Vagina (tissue), 2 donors: ENCODE measurements at places on chromosomes 3 and 15. TPM values are rescaled to one million over a fixed set of nuclear protein-coding genes. Genes with fewer than 3 reads are reported as not detected.
A peak's percentile ranks its signal among the peaks of the same experiment; 100 is the strongest.

RBP2 gene
- total RNA-seq = not detected

INSYN1 gene
- total RNA-seq = 5.6 TPM

C3orf62 gene
- total RNA-seq = 17.9 TPM

CLDN11 gene
- total RNA-seq = 136 TPM

GPR62 gene
- not detected for total RNA-seq

OCA2 gene
- total RNA-seq = 0.25 TPM

WNT5A gene
- total RNA-seq = 52.3 TPM

DNA sequence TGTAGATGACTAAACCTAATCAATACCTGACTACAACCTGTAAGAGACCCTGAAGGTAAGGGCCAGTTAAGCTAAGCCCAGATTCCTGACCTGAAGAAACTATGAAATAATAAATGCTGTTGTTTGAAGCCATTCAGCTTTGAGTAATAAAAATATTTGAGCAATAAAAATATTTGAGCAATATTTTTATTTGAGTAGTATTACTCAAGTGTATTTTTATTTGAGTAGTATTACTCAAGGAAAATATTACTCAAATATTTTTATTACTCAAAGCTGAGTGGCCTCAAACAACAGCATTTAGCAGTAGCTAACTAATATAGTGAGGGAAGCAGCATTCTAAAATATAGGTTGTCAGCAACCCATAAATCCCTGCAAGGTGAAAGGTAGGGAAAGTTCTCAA is 143.8 kb upstream of the RARB start:
- no peak for DNase-seq
- no peak overlapping the region for H3K4me3 ChIP-seq
- no peaks in the 10 kb centered on the region for H3K4me1 ChIP-seq
- no peaks in the 10 kb centered on the region for H3K27me3 ChIP-seq

DNA sequence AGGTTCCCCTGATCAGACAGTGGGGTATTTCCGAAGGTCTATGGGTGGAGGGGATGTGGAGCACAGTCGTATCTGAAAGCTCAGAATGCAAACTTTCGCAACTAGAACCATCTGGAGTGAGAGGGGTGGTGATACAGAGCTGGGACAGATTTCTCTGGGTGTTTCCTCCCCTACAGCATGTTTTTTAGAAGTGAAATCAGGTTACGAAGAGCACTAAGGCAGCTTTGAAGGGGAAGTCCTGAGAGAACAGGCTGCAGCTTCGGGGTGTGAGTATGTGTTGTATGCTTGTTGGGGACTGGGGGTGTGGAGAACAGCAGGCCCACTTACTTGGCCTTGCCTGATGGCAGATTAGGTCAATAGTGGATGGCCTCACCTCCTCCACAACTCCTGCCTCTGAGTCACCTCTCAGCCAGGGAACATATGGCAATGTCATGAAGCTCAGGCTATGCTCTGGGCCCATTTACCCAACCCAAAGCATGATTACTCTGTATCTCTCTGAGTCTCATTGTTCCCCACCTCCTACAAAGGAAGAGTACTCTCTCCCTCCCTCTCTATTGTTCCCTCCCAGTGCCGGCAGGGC is 107.2 kb upstream of the RASGRP1 start:
- no peaks in the 10 kb centered on the region for H3K4me1 ChIP-seq
- no peaks in the 10 kb centered on the region for H3K36me3 ChIP-seq
- no peak overlapping the region for H3K4me3 ChIP-seq
- H3K27ac ChIP-seq = no peak overlapping the region
- DNase-seq = no peak

DNA sequence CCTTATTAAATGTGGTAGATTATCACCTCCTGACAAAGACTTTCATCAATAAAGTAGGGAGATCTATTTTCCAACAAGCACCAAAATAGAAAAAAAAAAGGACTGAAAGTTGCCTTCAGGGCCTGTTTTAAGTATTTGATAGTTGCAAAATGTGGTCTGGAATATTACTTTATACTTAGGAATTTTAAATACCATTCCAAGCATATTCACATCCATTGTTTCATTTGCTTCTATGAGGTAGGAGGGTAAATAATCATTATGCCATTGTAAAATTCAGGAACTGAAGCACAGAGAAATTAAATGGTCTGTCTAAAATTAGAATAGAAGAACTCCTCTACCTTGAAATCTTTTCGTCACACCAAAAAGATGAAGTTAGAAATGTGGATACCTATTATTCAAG is 110.0 kb downstream of the TMCC1 start:
- no peak overlapping the region for H3K27ac ChIP-seq
- no peaks in the 10 kb centered on the region for H3K36me3 ChIP-seq
- DNase-seq = no peak
- H3K27me3 ChIP-seq = no peaks in the 10 kb centered on the region

DNA sequence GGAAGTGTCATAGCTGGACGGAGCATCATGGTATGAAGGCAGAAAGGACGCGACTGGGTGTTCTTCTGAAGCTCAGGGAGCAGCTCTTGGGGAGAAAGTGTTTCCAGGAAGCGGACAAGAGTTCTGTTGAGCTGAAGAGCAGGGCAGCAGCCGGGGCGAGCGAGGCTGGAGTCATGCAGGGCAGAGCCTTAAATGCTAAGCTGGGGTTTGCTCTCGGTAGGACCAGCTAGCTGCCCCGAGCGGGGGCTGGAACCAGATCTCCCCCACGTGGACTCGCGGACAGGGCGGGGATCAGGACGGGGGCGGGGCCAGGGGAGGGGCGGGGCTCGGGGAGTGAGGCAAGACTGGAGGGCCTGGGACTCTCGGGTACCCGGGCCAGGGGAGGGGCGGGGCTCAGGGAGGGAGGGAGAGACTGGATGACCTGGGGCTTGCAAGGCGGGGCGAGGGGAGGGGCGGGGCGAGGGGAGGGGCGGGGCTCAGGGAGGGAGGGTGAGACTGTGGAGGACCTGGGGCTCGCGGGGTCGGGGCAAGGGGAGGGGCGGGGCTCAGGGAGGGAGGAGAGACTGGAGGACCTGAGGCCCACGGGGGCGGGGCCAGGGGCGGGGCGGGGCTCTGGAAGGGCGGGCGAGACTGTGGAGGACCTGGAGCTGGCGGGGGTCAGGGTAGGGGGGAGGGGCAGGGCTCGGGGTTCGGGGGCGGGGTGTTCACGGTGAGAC is 461 bp upstream of the FAH start:
- no peaks in the 10 kb centered on the region for H3K36me3 ChIP-seq
- peak; percentile 99 for DNase-seq
- peak overlapping the region; percentile 91 for H3K4me3 ChIP-seq

- H3K27me3 ChIP-seq = no peaks in the 10 kb centered on the region
- no peak overlapping the region for H3K4me3 ChIP-seq
- no peak overlapping the region for H3K27ac ChIP-seq
- H3K36me3 ChIP-seq = no peaks in the 10 kb centered on the region
- no peak for DNase-seq
Measured at GRCh38 chr3:176974279-176974678, 223.0 kb downstream of the TBL1XR1 start.

DNA sequence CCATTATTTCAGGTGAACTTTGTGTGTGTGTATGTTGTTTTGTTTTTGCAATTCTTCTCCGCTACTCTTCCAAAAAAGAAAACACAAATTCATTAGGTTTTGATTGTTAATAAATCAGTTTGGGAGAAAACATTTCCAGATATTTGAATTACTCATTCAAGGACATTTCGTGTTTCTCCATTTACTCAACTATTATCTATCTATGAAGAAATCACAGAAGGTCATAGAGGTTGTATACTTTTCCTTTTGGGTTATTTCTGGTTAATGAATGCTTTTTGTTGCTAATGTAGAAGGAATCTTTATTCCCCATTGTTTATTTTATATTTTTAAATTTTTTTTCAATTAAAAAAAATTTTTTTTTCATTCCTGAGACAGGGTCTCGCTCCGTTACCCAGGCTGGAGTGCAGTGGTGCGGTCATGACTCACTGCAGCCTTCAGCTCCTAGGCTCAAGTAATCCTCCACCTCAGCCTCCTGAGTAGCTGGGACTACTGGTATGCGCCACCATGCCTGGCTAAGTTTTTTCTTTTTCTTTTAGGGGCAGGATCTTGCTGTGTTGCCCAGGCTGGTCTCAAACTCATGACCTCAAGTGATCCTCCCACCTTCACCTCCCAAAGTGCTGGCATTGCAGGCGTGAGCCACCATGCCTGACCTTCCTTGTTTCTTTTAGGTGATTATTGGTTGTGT is 28.4 kb downstream of the IGF1R start:
- DNase-seq = no peak
- no peaks in the 10 kb centered on the region for H3K36me3 ChIP-seq
- H3K4me1 ChIP-seq = peaks cover 69% of the 10 kb centered on the region
- no peak overlapping the region for H3K27ac ChIP-seq
- H3K4me3 ChIP-seq = no peak overlapping the region
- no peaks in the 10 kb centered on the region for H3K27me3 ChIP-seq

GRCh38 chr15:38843736-38844590 is 279.3 kb upstream of the RASGRP1 start:
- H3K27ac ChIP-seq = no peak overlapping the region
- no peak for DNase-seq

- no peaks in the 10 kb centered on the region for H3K4me1 ChIP-seq
- H3K27me3 ChIP-seq = no peaks in the 10 kb centered on the region
- H3K27ac ChIP-seq = no peak overlapping the region
- DNase-seq = no peak
- H3K36me3 ChIP-seq = peaks cover 13% of the 10 kb centered on the region
Measured at GRCh38 chr3:45499529-45499928, 95.0 kb upstream of the LIMD1 start.

DNA sequence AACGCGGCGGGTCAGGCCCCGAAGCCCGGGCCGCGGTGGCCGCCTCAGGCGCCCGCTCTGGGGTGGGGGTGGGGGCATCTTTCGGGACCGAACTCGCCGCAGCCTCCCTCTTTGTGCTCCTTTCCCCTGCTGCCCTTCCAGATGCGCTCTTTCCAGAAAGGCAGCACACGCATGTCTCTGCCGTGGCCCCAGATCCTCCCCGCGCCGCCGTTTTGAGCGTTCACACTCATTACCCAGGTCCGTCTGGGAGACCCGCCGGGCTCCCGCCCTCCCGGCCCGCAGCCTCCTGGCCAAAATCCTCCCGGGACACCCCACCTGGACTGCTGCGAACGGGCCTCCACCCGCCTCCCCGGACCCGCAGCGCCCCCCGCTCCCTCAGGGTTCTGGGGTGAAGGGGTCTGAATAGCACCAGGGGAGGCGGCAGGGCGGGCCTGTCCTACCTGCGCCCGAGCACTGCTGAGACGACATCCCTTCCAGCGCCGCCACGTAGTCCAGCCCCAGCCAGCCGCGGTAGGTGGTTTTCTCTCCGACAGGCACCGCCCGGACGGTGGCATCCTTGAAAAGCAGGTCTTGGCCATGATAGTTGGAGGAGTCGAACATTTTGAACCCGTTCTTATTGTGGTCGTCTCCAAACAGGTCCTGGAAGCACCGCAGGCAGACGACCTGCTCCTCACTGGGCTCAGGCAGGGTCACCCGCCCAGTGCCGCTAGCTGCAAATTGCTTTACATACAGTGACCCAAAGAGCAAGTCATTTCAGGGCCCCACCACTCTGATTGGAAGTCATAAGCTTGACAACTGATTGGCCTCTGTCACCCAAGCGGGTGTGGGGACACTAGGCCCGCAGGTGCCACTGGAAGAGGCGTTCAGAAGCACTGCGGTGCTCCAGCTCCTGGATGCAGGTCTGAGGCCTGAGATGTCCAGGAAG is 25.9 kb downstream of the MELTF start:
- no peaks in the 10 kb centered on the region for H3K36me3 ChIP-seq
- H3K27me3 ChIP-seq = no peaks in the 10 kb centered on the region
- H3K27ac ChIP-seq = peak overlapping the region; percentile 96
- H3K4me1 ChIP-seq = peaks cover 20% of the 10 kb centered on the region
- DNase-seq = no peak

DNA sequence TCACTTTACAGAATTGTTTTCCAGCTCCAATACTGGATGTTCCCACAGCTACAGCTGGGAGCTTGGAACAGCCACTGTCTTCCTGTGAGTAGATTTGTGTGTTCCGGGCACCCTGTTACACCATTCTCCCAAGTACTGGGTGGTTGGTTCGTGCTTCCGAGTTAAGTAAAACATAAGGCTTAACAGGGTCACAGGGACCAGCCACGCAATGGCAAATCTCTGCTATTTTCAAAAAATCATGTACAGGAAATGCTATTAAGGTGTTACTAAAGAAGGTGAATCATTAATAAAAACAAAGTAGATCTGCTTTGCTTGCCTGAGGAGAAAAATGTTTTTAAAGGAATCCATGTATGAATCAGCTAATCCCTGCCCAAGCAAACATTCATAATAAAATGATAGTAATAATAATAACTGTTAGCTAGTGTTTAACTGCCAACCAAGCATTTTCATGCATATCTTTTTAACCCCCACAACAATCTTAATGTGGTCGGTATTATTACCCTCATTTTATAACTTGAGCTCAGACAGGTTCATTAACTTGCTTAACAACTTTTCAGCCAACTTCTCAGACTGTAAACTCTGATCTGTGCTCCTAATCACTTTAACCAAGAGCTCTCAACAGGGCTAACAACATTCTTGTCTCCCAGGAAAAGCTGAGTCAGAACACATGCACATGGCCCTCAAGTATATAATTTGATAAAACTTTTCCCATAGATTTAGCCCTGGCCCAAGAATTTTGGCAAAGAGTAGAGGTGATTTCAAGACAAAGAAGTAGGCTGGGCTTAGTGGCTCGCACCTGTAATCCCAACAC is 2.7 kb upstream of the C2CD4A start:
- H3K27ac ChIP-seq = no peak overlapping the region
- H3K36me3 ChIP-seq = no peaks in the 10 kb centered on the region
- peaks cover 33% of the 10 kb centered on the region for H3K4me1 ChIP-seq
- DNase-seq = no peak
- no peaks in the 10 kb centered on the region for H3K27me3 ChIP-seq
